Activated CD4-positive, alpha-beta T cell treated with anti-CD3 and anti-CD28 coated beads, Interleukin-2, Interleukin-6, amounts not matched to agents 100 ng/mL and 50 ng/mL, durations not matched to agents 16 hours and 8 hours (primary cell): ENCODE measurements at places on chromosomes 6 and 20.

DNA sequence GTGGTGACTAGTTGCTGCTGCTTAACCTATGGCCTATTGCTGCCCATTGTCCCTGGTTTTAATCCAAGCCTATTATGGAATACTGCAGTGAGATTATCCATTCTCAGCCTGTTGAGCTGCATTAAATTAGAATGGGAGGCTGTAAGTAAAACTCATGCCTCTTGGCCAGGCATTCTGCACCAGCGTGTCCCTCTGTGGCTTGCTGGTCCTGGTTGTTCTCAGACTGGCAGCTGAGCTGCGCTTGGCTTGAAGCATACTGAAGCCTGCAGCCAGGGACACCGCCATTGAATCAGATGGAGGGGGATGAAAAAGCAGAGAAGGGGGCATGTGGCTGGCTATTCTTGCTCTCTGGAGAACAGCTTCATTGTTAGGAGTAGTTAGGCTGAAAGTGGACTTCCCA, 15.6 kb downstream of the LRRN4 start:
- DNase-seq = no peak

DNA sequence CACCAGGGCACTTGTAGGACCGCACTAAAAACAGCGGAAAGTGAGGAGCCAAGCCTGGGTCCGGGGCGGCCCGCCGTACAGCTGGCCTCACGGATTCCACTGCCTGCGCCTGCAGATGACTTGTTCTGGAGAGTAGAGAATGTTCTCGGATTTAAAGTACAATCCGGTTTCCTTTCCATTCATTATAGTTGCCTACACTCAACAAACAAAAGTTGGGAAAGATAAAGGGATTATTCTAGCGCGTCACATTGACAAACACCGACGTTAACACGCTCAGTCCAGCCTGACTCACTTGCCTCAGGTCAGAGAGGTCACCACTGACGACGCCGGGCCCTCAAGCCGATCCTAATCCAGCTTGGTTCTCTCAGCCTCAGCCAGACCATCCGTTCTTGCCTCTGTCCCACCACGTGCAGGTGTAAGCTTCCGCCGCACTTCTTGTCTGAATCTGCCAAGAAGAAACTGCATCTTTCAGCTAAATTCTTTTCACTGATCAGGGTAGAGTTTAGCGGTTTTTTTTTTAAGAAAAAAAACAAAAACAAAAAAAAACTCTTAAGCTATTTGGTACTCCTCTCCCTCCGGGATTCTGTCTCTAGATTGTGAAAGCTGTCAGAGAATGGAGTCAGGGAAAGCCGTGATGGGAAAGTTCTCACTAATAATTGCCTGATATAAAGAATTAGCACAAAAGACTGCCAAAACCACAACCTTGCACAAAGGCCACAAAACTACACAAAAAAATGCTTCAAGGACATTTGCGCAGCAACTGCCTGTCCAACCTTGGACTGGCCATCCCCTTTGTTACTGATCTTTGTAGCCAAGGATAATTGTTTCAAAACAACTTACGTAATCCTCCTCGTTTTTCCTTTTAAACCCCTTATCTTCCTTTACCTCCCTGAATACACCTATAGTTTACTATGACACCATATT, 1.1 kb upstream of the PHF10 start:
- no peak for DNase-seq

DNA sequence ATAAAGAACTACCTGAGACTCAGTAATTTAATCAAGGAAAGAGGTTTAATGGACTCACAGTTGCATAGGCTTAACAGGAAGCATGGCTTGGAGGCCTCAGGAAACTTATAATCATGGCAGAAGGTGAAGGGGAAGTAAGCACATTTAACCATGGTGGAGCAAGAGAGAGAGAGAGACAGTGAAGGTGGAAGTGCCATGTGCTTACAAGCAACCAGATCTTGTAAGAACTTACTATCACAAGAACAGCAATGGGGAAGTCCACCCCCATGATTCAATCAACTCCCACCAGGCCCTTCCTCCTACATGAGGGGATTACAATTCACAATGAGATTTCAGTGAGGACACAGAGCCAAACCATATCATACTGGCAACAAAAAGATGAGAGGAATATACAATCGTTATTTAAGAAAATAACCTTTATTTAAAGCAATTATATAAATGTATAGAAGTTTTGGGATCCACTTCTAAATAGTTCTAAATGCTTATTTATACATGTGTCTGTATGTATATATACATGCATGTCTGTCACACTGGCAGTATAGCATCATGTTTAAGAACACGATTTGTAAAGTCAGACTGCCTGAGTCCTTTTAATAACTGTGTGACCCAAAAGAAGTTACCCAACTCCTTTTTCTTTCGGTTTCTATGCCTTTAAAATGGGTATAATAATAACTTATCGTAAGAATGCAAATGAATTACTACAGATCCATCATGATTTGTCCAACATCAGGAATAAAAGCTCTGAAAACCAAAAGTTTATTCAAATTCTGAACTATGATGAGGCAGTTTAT, 255.7 kb upstream of the THEMIS start:
- DNase-seq = no peak

- peak; percentile 60 for DNase-seq
Measured at GRCh38 chr6:18595774-18596530, 208.8 kb downstream of the RNF144B start.

- DNase-seq = no peak
Measured at GRCh38 chr20:11195899-11196558, 522.2 kb upstream of the JAG1 start.

GRCh38 chr6:7899101-7899888, 11.3 kb downstream of the TXNDC5 start:
- DNase-seq = no peak

- no peak for DNase-seq
Measured at GRCh38 chr6:5095236-5095635, 10.1 kb downstream of the PPP1R3G start.

DNA sequence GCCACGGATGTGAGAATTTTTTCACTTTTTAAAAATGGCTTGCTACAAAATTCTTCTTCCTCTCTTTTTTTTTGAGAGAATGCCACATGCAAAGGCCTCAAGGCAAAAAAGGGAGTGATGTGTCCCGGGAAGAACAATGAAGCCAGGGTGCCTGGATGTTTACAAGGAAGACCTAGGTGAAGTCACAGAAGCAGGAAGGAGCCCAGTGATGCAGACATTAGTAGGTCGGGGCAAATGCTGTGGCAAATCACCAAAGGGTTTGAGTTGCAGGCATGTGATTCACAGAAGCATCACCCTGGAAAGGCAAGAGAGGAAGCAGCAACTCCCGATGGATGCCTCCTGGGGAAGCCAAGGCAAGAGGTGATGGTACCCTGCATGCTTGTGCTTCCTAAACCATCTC, 46.8 kb downstream of the FARS2 start:
- no peak for DNase-seq

GRCh38 chr20:60984666-60985065, 267.4 kb upstream of the CDH4 start:
- no peak for DNase-seq

- no peak for DNase-seq
Measured at GRCh38 chr6:169164451-169164850, 89.2 kb downstream of the THBS2 start.

DNA sequence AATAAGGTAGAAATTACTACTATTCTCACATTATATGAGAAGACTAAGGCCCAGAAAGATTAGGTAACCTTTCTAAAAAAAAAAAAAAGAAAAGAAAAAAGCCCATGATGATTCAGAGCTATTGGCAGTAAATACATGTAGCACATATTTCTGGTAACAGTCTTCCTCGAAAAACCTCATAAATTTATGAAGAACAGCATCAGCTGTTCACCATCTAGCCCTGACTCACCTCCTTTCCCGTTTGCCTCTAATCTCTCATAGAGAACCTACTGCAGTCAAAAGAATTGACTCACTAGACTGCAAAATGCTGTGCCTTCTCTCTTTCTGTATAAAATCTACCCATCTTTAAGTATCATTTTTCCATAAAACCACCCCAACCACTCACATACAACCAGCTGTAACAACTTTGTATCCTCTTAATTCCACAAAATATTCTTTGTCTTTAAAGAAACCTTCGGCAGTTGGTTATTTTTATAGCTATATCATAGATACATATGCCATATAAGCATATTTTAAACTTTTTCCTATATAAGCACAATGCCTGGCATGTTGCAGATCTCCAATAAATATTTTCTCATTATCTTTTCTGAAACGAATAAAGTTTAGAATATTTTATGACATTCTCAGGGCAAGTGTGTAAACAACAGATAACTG, 152.7 kb upstream of the ENPP5 start:
- DNase-seq = peak; percentile 66

DNA sequence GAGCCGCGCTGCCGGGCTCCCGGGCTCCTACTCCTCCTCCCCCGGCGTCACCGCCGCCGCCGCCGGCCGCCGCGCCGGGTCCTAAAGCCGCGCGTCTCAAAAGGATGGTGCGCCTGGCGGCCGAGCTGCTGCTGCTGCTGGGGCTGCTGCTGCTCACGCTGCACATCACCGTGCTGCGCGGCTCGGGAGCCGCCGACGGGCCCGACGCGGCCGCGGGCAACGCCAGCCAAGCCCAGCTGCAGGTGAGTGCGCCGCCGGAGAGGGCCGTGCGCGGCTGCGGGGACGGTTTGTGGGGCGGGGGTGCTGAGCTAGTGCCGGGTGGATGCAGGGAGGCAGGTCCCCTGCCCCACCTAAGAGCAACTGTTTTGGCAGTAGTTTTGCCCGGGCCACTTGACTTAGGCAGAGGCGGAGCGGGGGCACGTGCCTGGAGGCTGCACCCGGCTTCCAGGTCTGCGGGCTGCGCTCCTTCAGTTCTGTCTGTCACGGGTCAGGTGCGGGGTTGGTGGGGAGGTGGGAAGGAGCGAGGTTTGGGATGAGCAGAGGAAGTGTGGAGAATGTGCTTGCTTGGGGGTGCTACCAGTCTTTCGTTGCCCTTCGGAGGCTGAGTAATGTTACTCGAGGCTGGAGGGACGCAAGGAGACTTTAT, 722 bp downstream of the ISM1 start:
- peak; percentile 68 for DNase-seq

GRCh38 chr6:63448229-63448628, 124.1 kb upstream of the LOC128125822 start:
- DNase-seq = no peak

DNA sequence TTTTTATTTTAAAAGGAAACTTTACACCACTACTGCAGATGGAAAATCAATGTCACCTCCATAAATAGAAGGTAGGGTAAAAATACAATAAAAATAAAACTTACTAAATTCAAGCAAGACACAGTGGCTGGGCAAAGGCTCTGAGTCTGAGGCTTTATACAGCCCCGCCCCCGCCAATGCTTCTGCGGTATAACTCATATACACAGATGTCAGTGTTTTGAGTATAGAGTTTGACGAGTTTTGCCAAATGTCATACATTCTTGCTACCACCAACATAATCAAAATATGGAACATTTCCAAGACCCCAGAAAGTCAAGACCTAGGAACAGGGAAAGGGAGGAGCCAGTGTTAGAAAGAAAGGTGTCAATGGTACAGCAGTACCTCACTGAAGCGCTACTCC, 12.8 kb downstream of the NFATC2 start:
- DNase-seq = peak; percentile 78
